ENCODE measurements at places on chromosomes 2 and 18.

DNA sequence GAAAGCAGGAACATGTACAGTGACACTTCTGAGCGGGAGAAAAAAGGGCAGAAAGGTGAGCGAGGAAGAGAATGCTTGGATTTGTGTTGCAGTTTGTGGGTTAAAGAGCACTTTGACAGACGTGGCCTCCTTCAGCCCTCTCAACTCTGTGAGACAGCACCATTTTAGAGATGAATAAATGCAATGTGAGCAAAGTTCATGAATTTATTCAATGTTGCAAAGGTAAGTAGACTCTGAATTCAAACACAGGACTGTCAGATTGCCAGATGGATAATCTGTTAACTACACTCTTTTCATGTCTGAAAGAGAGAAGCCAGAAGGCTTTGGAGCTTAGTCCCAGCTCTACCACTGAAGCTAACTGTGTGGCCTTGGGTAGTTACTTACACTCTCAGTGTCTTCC is 47.7 kb downstream of the BOD1L2 start:
- DNase-seq, result no peak

GRCh38 chr2:136377423-136378382 is 259.8 kb upstream of the CXCR4 start:
- DNase-seq, result no peak

GRCh38 chr2:237253046-237253702 is 160.8 kb downstream of the COL6A3 start:
- DNase-seq, result no peak

- DNase-seq, result no peak
These were observed 96.8 kb downstream of the STPG4 start for GRCh38 chr2:47058003-47058931.

GRCh38 chr2:112615051-112615450 is 30.6 kb downstream of the CHCHD5 start:
- no peak for DNase-seq

All from activated effector memory CD4-positive, alpha-beta T cell treated with Interleukin-2 at 50 U/mL for 16 hours (primary cell).